Thoracic aorta (tissue), 2 donors: ENCODE measurements at places on chromosomes 3 and 15. TPM values are rescaled to one million over a fixed set of nuclear protein-coding genes. Genes with fewer than 3 reads are reported as not detected.

The GOLGA8N gene
- 21.2 TPM for total RNA-seq

DNA sequence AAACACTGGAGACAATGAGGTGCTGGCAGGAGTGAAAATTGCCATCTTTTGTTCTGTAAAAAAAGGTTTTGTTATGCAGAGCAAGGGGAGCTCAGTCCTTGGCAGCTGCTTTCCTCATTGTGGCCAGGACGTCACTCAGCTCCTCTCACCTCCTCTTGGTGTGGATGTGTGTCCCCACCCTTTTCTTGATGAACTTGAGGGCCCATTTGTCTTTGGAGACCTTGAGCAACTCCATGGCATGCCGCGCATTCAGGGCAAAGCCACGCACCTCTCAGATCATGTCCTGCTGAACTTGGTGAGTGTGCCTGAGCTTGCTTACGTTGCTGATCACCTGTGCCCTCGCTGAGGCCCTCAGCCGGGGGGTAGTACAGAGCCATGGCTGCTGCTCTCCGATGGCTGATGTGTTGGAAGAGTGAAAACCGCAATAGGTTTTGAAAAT is 24.5 kb upstream of the BDH1 start:
- no peak for DNase-seq

The MAGEL2 gene
- total RNA-seq: not detected

- DNase-seq: no peak
Observed at GRCh38 chr3:134034005-134034785, 4.5 kb upstream of the SLCO2A1 start.
